ENCODE measurements at places on chromosomes 2 and 18. TPM values are rescaled to one million over a fixed set of nuclear protein-coding genes. Genes with fewer than 3 reads are reported as not detected.

Gene UGT1A4
- not detected for total RNA-seq

GRCh38 chr2:109020217-109020637, 31.2 kb upstream of the EDAR start:
- no peak overlapping the region for H3K4me3 ChIP-seq
- DNase-seq, result no peak
- no peaks in the 10 kb centered on the region for H3K4me1 ChIP-seq

DNA sequence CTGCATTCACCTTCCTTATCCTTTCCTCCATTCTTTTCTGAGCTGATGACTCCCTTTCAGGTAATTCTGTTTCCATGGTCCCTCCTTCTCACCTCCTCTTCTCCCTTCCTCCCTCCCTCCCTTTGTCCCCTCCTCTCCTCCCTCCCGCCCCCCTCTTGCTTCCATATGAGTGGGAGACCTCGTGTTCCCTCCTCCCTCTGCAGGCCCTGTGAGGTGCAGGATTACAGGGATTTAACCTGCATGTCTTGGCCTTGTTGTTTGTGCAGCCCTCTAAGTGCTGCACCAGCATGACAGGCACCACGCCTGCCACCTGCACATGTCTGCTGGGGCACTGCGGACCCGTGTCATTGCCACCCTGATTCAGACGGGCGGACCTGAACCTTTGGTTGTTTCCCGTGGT, 103.1 kb downstream of the SNTG2 start:
- no peak for DNase-seq
- no peaks in the 10 kb centered on the region for H3K36me3 ChIP-seq
- H3K4me3 ChIP-seq, result no peak overlapping the region

Gene KIAA2012
- not detected for total RNA-seq

Gene OTX1
- total RNA-seq, result not detected

DNA sequence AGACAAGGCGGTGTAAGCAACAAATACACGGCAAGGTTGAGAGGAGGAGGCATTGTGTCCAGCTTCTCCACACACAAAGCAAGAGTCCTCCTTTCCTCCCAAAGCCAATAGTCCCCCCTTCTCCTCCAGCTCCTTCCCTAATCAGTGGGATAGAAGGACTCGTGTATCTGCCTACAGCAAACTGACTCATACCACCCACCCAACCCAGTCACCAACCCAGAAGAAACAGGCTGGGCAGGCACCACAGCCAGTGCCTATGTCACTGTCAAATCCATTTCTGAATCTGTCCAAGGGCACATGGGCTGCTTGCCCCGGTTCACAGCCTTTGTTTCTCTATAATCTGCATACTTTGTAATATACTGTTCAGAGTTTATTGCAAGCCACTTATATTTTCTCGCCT, 19.2 kb upstream of the NMS start:
- H3K4me1 ChIP-seq, result no peaks in the 10 kb centered on the region
- H3K36me3 ChIP-seq, result no peaks in the 10 kb centered on the region
- no peak overlapping the region for H3K4me3 ChIP-seq
- no peak overlapping the region for H3K27ac ChIP-seq

Gene TSPYL6
- not detected for total RNA-seq

- no peak for DNase-seq
- peaks cover 5% of the 10 kb centered on the region for H3K4me1 ChIP-seq
- peak overlapping the region; percentile 70 for H3K27ac ChIP-seq
- no peaks in the 10 kb centered on the region for H3K36me3 ChIP-seq
Observed at GRCh38 chr2:43011158-43011491, 215.3 kb downstream of the ZFP36L2 start.

- H3K4me3 ChIP-seq, result no peak overlapping the region
- H3K4me1 ChIP-seq, result no peaks in the 10 kb centered on the region
- H3K27me3 ChIP-seq, result no peaks in the 10 kb centered on the region
- no peak for DNase-seq
Observed at GRCh38 chr2:63614983-63615945, 26.5 kb downstream of the MDH1 start.
